AG10803 (cell line): ENCODE measurements at places on chromosomes 6 and 20.

DNA sequence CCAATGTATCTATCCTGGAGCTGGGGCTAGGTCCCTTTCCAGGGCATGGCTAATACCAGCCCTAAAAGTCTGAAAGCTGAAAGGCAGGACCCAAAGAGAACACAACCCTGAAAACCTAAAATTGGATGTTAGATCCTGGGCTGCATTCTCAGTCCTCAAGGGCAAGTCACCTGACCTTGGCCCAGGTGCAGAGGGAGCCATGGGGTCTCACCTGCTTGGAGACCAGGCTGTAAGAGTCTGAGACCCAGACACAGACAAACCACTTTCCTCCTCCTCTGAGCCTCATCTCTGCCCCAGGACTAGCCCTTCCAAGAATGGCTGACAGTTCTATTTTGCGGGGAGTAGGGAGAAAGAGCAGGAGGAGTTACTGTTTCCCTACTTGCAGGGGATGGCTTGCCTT is 60.0 kb downstream of the EFCAB8 start:
- DNase-seq = no peak

DNA sequence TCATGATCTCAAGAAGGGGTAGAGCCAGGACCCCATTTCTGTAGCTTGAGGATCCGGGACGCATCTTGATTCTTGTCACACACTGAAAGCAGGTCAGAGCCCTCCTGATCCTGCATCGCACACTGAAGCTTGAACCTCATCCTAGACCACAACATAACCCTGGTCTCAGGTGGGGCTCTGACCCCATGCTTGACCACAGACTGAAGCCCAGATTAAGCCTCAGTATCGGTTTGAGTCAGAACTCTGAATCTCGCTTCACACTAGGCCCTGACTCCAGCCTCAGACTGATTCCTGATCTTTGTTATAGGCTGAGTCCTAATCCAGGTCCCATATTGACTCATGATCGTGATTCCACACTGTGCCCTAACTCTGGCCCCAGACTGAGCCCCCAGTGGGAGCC is 8.5 kb upstream of the RSPO4 start:
- no peak for DNase-seq

GRCh38 chr6:116364321-116364720 is 6.4 kb upstream of the DSE start:
- peak; percentile 23 for DNase-seq

DNA sequence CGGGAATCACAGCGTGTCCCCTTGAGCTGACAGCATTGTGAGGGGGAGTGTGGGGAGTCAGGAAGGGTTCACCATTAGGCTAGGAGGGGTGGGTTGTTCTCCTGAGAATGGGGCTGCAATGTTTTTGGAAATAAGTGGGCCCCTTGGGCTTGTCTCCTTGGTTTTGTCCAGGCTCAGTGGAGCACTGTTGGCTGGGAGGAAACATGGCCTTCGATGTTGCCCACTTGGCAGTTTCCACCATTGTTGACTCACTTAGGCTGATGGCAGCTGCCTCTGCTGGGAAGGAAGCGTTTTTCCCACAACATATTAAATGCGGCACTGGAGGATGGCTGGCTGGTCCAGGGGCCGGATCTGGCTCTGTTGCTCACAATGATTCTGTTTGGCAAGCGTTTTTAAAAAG is 512.1 kb downstream of the QKI start:
- peak; percentile 57 for DNase-seq

DNA sequence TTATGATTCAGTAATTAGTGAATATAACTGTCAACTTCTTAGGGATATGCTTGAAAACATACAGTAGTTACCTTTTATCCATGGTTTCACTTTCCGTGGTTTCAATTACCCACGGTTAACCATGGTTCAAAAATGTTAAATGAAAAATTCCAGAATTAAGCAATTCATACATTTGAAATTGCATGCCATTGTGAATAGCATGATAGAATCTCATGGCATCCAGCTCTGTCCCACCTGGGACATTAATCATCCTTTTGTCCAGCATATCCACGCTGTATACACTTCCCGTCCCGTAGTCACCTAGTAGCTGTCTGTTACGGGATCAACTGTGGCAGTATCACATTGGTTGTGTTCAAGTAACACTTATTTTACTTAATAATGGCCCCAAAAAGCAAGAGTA is 781.7 kb upstream of the CITED2 start:
- peak; percentile 12 for DNase-seq

- DNase-seq = no peak
These were observed at the start of gene SALL4 for GRCh38 chr20:51802170-51802751. Gene SALL4 (minus strand): TSS chr20:51802521. CDS start chr20:51802408, 113 bp downstream.

DNA sequence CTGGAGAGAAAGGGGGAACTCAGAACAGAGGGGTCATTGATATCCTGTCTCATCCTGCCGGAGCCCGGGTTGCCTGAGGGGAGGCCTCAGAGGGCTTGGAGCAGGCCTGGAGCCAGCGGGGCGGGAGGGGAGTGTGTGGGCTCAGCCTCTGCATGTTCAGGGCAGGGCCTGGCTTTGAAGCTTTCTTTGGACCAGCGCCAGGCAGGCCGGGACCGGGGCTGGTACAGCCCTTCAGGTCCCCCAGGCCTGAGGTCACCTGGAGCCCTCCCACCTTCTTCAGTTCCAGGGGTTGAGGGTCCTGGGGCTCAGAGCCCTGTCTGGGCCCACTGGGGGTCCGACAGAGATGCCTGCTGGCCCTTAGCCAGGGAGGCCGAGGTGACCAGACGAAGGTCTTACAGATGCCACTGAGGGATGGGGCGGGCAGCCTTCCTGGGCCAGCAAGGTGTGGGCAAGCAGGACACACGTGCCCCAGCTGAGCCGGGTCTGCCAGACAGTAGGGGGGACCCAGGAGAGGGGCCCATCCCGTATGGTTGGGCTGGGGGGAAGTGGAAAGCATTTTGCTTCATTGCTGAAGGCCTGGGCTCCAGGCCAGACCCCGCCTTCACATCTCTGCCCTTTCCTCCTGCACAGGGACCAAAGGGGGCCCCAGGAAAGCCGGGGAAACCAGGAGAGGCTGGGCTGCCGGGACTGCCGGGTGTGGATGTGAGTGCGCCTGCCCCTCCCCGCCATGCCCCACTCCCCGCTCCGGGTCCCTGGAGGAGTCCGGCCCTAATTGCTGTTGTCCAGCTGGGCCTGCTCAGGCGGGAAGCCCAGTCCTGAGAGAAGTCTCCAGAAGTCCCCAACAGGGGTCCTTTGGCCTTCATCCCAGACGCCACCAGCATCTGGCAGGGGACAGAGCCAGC is 2.0 kb downstream of the COL9A3 start:
- no peak for DNase-seq

GRCh38 chr20:10856237-10857015 is 182.6 kb upstream of the JAG1 start:
- peak; percentile 4 for DNase-seq

GRCh38 chr6:120468486-120468885 is 865.8 kb downstream of the TBC1D32 start:
- no peak for DNase-seq

GRCh38 chr6:141498977-141499376 is 633.7 kb upstream of the GJE1 start:
- peak; percentile 8 for DNase-seq

DNA sequence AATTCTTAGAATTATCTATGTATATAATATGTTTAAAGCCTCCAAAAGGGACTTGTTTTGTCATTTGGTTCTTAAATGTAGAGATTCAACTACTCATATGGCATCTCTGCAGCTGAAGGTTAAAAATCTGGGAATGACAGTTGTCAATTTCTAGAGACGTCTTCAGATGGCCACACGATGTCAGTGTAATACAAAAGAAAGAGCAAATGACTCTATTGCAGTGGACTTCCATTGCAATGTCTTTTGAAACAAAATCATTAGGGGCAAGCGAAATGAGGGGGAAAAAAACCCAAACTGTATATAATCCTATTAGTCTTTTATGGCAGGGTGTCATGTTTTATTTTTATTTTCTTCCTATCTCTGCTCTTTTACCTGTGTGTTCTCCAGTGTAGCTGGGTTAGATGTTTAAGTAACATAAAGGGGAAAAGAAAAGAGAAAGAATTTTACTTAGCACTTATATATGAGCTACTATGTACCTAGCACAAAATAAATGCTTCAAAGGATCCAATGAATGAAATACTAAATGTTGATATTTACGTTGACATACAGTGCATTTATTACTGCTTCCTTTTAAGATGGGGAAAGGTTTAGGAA is 26.2 kb downstream of the CCN2 start:
- peak; percentile 59 for DNase-seq

GRCh38 chr6:117397536-117398227 is 28.1 kb downstream of the ROS1 start:
- DNase-seq = peak; percentile 47

GRCh38 chr6:138956244-138956924 is 31.7 kb downstream of the REPS1 start:
- no peak for DNase-seq

GRCh38 chr20:14647016-14647415 is 309.6 kb upstream of the FLRT3 start:
- no peak for DNase-seq

GRCh38 chr6:159044899-159045727 is at the start of gene TAGAP:
Gene TAGAP (minus strand): TSS chr6:159044991. CDS start chr6:159044146, 845 bp downstream.
- DNase-seq = peak; percentile 28

- no peak for DNase-seq
These were observed 115.9 kb upstream of the NRSN1 start for GRCh38 chr6:24010133-24010532.

DNA sequence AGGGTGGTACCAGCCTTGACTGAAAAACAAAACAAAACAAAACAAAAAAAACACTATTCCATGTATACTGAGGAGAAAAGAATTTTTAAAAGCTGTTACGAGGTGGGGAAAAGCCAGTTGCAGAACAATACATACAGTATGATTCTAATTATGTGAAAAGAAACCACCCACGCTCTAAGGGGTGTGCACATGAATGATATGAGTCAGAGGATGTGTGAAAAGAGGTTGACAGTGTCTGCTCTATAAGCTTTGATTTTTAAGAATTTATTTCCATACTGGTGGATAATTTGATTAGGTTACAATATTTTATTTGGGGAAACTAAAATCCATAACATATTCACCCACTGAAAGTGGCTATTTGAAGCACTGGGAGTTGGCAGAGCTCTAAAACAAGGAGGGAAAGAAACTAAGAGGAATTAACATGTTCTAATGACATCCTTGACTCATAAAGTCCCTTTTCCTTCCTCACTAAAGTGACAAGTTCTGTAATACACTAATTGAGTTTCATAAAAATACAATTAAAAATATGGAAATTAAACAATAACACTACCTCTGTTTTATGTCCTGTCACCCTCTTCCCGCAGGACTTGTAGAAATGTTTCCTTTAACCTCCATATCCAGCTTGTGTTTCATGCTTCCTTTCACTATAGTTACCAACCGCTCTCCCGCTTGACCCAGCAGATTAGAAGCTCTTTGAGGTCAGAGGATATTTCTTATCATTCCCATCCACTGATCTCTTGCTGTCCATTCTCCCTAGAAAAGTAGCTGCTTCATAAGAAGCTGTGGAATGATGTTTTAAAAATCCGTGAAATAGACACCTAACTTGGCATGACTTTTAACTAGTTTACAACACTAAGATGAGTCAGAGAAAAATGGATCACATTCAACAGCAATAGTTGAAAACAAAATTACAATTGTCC is 118.6 kb upstream of the CCDC28A start:
- DNase-seq = peak; percentile 56

DNA sequence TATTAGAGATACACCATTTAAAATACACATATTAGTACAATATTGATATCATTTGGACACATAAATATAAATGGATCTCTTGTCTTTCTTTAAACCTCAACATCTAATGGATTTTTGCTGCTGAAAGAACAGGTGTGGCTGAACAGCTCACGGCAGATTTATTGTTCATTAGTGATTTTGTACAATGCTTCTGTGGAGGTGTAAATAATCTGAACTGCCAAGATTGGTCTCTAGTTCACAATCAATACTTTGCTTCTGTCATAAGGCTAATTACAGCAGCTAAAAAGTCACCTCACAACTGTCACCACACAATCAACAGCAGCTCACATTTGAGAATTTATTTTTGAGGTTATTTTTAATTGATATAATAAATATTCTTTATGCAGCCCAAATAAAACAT is 162.0 kb upstream of the SIM1 start:
- no peak for DNase-seq

DNA sequence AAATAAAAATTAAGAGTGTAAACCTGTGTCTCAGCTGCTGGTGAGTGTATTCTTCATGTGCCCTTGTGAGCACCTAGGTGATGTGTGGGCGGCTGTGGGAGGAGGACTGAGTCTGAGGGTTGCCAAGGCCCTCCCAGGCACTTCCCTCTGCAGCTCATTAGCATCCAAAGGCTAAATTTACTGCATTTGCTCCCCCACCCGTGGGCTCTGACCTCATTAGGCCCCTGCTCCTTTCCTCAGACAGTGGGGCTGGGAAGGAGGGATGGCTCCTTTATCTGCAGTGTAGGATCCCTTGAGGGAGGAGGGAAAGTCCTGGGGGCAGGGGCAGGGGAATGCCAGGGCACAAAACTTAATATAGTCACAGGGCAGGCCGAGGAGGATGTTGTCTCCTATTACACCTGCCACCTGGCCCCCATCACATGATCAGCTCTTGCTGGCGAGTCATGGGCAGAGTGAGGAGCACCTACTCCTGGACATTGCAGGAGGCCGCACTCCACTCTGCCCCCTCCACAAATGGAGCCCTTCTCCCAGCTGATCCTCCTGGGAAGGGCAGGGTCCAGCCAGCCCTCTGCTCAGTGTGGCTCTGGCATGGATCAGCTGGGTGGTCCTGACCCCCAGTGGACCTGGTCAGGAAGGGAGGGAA is 133.2 kb downstream of the MRPL14 start:
- no peak for DNase-seq

GRCh38 chr6:164206807-164207423 is 792.4 kb downstream of the QKI start:
- no peak for DNase-seq

DNA sequence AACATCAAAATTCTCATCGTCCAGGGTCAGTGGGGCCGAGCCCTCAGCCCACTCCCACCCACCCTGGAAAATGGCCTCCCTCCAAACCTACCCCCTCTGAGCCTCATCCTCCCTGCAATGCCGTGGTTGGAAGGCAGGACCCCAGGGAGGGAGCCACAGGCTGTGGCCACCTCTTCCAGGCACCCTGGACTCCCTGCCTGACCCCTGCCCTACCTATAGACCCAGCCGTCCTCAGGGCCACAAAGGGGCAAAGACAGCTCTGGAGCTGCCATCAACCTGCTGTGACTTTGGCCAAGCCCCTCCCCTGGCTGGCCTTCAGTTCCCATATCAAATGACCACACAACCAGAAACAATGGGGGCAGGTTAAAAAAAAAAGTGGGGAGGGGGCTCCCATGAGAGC is 2.3 kb upstream of the UCKL1 start:
- no peak for DNase-seq

DNA sequence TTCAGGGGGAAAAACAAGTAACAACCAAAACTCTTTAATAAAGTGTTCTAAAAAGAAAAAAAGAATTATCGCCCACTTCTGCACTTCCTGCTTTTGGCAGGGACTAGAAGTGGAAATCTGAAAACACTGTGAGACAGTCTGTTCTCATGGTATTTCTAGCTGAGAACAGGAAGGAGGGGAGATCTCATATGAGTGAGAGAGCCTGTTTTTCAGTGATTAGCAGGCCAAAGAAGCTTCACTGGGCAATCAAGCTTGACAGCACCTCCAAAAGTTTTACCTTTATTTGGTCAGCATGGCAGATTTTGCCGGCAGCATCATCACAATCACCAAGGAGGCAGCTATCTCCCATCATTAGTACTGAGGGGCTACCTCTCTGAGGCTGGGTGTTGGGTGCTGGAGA is 79.5 kb upstream of the ATXN1 start:
- DNase-seq = no peak
